ENCODE measurements at places on chromosomes 3 and 15.

- no peak for DNase-seq
These were observed 32.3 kb downstream of the CMTM6 start for GRCh38 chr3:32470362-32470761.

DNA sequence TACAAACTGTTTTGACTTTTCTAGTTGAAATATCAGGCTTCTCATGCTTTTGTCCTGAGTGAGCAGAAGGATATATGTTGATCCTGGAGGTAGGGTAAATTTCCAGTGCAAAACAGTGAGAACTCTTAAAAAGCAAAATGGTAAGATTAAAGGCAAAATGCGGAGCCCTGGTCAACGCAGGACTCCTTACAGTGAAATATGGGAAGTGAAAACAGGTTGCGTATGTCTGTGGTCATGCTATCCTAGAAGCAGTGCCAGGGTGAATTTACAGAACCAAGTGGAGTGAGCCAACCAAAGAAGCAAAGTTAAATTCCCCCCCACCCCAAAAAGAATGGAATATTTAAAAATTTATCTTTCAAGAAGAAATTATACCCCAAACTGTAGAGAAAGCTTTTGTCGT, 256.4 kb downstream of the NR2F2 start:
- DNase-seq: no peak

- no peak for DNase-seq
These were observed 125.6 kb upstream of the ROPN1 start for GRCh38 chr3:124117486-124117885.

DNA sequence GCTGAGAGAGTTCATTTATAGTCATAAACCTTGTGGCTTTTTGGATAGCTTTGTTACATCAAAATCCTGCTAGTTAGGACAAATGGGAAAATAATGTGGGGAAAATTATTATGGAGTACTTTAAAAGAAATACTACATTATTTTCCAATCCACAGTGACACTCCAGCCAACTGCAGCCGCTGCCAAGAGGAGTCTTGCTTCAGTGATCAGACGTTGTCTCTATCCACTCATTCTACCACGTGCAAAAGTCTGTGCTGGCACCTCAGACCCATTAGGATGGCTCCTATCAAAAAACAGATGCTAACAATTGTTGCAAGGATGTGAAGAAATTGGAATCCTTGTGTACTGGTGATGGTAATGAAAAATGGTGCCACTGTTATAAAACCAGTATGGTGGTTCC, 128.6 kb upstream of the IQSEC1 start:
- no peak for DNase-seq

DNA sequence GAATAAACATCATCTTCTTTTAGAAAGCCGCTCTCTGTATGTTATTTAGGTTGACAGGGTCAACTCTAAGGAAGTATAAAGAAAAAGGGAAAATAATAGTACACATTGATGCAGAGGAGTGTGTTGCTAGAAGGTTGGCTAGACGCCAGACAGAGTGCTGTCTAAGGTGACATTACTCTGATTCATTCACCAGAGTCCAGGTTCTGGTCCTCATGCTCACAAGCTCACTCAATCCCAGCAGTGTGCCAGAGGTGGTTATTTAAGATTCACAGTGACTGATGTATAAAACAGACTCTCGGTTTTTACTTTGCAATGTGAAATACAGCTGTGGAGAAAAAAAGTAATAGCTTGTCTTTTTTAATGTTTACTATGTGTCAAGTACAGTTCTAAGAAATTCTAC, 1.7 kb downstream of the CFAP44 start:
- DNase-seq: no peak

GRCh38 chr3:14118400-14119381, 6.0 kb downstream of the CHCHD4 start:
- no peak for DNase-seq

DNA sequence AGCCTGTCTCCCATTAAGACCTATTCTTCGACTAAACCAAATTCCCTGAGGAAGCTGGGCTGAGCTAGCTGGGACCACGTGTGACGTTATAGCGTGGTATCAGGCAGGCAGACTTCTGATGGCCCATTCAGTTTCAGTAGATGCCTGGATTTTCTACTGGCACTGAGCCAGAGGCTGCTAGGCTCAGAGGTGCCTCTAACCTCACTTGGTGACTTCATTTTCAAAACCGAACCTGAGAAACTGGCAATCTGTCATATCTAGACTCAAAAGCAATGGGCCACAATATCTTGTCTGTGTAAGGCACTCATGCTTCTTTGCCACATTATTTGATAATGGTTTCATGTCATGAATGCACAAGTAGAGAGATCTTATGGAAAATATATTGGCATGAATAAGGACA, 352.1 kb upstream of the AZI2 start:
- no peak for DNase-seq

- no peak for DNase-seq
These were observed 160.1 kb upstream of the IL12A start for GRCh38 chr3:159828542-159828943.

- no peak for DNase-seq
These were observed 20.3 kb downstream of the XXYLT1 start for GRCh38 chr3:195250473-195251251.

- DNase-seq: no peak
These were observed 12.1 kb upstream of the CSRNP1 start for GRCh38 chr3:39165518-39165917.

- DNase-seq: no peak
These were observed 34.8 kb upstream of the RASA2 start for GRCh38 chr3:141452045-141452444.
